Activated gamma-delta T cell treated with anti-CD3 and anti-CD28 coated beads, Interleukin-2, amount 50 U/mL, for 16 hours (primary cell): ENCODE measurements at places on chromosomes 1 and 21.

GRCh38 chr1:17163371-17163770 lies 41.6 kb upstream of the PADI1 start:
- DNase-seq, result no peak

DNA sequence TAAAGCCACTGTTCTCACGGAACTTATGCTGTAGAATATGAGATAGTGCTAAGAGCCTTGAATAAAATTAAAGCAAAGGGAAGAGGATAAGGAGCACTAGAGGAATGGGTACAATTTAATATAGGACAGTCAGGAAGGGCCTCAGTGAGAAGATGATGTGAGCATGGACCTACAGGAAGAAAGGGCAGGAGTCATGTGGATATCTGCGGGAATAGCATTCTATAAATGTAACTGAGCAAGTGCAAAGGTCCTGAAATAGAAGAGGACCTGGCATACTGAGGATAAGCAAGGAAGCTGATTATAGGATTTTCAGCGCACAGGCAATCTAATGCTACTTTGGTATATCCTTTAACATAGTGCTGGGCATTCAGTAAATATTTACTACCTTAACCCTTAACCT lies 12.6 kb upstream of the BCAS2 start:
- no peak for DNase-seq

DNA sequence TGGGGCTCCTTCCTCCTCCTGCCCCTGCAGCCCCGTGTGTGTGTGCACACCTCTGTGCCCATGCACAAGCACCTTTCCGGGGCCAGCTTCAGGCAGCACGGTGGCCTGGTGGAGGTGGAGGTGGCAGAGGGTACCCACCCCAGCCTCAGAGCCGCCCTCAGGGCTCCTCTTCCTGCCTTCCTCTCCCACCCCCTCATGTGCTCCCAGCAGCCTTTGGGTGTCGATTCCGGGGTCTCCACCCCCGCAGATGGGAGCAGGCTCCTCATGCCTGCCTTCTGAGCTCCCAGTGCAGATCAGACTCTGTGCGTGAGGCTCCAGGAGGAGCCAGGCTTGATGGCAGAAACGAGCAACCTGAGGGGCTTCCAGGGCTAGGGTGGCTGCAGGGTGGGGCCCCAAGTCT lies 29.2 kb upstream of the PLCH2 start:
- no peak for DNase-seq

GRCh38 chr1:18549106-18549505 lies 68.4 kb downstream of the KLHDC7A start:
- DNase-seq, result no peak

- DNase-seq, result no peak
Measured at GRCh38 chr1:13536571-13536970, 22.8 kb upstream of the LRRC38 start.

DNA sequence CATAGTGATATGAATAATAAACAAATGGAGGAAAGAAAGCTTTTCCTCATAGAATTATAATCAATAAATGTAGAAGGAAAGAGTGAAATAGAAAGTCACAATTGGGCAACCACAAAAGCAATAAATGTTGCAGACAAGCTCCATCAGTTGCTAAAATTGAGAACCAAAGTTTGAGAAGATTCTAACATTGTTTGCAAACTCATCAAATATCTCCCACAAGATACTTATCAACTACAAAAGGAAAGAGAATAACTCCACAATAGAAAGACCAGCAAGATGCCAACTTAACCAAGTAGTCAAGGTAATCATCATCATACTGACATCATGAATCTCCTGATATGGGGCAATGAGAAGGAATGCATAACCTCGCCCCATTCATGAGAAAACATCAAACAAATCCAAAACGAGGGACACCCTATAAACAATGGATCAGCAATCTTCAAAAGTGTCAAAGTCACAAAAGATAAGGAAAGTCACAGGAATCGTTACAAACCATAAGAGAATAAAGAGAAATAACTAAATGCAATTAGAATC lies 16.4 kb downstream of the EIF4G3 start:
- no peak for DNase-seq

GRCh38 chr1:193479187-193479586 lies 292.8 kb upstream of the B3GALT2 start:
- peak; percentile 60 for DNase-seq

DNA sequence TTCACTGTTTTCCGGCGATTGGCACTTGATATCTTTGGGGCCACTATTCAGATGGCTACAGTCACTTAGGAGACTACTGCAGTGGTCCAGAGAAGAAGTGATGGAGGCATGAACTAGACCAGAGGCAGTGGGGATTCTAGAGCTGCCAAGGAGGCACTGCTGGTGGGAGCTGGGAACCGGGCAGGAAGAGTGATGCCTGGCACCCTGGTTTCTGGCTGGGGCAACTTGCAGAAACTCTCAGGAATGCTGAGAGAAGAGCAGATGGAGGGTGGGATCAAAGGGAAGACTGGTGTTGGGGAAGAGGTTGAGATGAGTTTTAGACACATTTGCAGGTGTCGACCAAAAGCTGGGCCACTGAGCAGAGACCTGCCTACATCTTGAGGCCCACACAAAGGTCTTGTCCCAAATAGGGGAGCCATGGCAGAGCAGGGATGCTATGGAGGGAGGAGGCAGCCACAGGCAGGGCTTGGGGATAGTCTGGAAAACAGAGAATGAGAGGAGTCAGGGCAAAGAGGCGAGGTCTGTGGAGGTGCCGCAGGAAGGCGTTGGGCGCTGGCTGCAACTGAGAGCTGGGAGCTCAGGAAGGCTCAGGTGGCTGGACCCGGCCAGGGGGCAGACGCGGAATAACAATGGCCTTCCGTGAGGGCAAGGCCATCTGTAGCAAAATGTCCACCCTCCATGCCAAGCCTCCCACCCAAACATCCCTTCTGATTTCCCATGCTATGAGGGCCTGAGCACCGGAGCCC lies 118.9 kb downstream of the TOMM20 start:
- no peak for DNase-seq

- DNase-seq, result no peak
Measured at GRCh38 chr1:99645203-99645602, 710 bp upstream of the PALMD start.

- no peak for DNase-seq
Measured at GRCh38 chr1:38098101-38098847, 51.7 kb upstream of the POU3F1 start.

- no peak for DNase-seq
Measured at GRCh38 chr1:245091818-245092637, 62.8 kb upstream of the KIF26B start.

DNA sequence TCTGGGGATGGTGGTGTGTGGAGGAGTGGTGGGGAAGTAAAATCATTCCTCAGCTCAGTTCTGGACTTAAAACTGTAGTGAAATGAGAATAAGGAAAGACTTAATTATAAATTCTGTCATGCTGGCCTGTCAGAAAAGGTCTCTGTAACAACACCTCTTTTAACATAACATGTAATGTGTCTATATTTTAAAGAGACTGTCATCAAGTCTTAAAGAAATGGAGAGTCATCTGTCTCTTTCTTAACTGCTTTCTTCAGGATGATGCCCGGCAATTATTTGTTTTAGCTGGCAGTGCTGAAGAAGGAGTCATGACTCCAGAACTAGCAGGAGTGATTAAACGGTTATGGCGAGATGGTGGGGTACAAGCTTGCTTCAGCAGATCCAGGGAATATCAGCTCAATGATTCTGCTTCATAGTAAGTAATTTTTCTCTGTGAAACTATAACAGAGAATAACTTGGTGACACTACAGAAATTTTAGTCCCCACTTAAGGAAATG lies 30.6 kb downstream of the GNAI3 start:
- no peak for DNase-seq

DNA sequence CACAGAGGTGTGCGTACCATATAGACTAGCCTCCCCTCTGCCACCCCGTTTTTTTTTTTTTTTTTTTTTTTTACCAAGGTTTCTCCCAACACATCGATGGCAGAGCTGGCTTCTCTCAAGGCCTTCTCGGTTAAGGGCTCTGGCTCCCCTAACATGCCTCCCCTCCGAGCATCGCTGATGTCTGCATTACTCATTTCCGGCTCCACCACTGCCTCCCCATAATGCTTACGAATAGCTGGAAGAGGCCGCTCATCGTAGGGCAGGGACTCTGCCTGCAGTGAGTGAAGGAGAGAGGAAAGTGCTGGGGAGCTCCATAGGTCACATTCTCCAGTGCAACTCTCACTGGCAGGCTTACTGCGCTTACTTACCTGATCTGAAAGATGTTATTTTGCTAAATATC lies 20.6 kb downstream of the CEP104 start:
- no peak for DNase-seq

GRCh38 chr1:201361652-201362504 lies 15.6 kb downstream of the TNNT2 start:
- DNase-seq, result no peak

- DNase-seq, result no peak
Measured at GRCh38 chr21:32279377-32279680, 480 bp upstream of the MIS18A start.

GRCh38 chr21:34700605-34701004 lies 31.8 kb downstream of the CLIC6 start:
- DNase-seq, result no peak

DNA sequence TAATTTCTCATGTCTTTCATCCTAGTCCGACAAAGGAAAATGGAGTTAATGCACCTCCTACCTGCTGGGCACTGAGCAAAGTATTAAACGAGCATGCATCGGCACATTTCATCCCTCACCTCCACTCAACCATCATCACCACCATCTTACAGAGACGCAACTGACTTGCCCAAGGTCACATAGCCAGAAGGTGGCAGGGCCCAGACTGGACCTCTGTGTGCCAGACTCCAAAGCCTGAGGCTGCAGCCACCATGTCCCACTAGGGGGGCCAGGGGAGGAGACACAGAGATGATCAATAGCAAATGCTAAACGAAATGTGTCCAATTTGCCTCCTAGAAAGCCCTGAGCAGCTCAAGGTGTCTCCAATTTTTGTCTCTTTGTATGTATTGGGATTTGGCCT lies 163.7 kb upstream of the EDN2 start:
- DNase-seq, result no peak

GRCh38 chr1:68268896-68269483 lies 36.7 kb upstream of the WLS start:
- DNase-seq, result no peak

DNA sequence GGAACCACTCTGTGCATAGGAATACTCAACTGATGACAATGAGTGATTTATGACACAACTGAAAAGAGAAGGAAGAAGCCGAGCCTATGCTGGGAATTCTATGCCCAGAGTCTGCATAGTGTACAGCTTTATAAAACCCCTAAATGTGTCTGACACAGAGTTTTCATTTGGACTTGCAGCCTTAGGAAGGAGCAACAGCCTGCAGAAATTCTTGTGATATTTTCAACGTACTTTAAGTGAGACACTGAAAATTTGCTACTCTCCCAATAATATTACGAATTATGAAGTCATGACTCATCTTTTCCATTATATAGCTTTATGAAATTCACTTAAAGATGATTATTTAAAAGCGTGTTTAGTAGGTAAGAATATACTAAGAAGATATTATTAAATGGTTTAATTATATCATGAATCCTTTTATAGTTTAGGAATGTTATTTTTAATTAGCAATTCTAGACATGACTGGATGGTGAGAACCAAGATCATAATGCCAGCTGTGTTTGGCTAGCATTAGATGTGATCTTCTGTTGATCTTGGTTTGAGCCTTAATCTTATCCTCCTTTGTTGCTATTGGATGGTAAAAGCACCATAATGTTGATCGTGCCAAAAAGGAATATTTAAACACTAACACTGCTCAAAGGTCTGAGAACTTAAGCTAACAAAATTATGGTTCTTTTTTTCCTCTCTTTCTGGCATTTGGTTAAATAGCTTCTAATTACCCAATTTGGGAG lies 785.1 kb upstream of the ADGRL4 start:
- DNase-seq, result no peak

DNA sequence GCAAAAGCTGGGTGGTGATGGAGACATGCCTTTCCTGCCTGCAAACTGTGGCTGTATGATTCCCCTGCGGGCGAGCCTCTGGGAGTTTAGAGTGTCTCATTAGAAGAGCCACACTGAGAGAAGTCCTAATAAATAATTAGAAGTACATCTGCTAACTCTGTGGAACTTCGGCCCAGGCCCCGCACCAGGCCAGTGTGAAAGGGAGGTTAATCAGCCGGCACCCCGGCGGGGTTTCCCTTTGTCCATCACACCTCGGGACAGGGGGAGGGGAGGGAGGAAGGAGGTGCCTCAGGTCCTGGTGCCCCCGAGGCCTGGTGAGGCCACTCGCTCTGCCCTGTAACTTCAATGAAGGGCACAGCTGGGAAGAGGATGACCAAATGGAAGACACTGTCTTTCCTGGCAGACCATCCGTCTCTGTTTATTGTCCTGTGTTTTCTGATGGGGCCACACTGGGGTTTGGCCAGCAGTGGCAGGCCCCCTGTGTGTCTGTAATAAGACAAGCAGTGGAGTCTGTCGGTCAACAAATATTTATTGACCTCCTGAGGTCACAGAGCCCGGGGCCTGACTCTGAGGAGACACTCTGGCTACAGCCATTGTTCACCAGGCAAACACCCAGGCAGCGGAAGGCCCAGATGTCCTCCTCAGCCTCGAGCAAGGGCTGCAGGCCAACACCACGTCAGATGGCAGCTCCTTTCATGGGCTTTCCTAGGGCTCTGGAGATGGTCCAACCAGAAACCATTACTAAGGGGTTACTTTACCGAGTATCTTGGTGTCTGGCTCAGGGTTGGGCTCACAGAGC lies 267.5 kb upstream of the RAB4A start:
- no peak for DNase-seq

GRCh38 chr1:64098846-64099582 lies 104.4 kb upstream of the UBE2U start:
- no peak for DNase-seq

GRCh38 chr1:24923485-24924113 lies 6.5 kb downstream of the RUNX3 start:
- no peak for DNase-seq

GRCh38 chr1:234782105-234782751 lies 172.2 kb upstream of the IRF2BP2 start:
- DNase-seq, result no peak

- DNase-seq, result no peak
Measured at GRCh38 chr1:11997081-11997850, 17.0 kb downstream of the MFN2 start.

GRCh38 chr1:70396607-70397006 lies 14.5 kb upstream of the CTH start:
- DNase-seq, result no peak

GRCh38 chr1:184021728-184022127 lies 15.8 kb downstream of the COLGALT2 start:
- no peak for DNase-seq
